ENCODE measurements at places on chromosomes 7 and 10. TPM values are rescaled to one million over a fixed set of nuclear protein-coding genes. Genes with fewer than 3 reads are reported as not detected.

- DNase-seq: no peak
These were observed 46.7 kb downstream of the RALA start for GRCh38 chr7:39670052-39670451.

DNA sequence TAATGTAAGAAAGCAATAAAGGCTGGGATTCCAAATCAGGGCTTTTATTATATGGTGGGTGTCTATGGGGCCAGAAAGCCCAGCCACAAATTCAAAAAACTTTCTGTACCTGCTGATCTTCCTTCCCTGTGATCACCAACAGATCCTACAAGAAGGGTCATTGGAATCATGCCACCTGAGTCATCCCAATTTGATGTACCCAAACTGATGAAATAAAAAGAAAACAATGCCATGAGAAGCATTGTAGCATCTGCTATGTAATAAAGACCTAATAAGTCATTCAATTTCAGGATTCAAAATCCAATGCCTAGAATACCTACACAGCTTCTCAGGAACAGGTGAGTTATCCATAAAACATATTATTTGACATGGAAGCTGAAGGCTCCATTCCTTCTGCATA, 228.8 kb downstream of the DKK1 start:
- no peak for DNase-seq

GRCh38 chr10:117431160-117431559, 55.9 kb upstream of the PDZD8 start:
- DNase-seq: no peak

The COL28A1 gene
- 4.0 TPM for polyA plus RNA-seq
